SIG-M5 (cell line): ENCODE measurements at places on chromosomes 4 and X.

GRCh38 chrX:18825375-18825774 lies 117.9 kb downstream of the PPEF1 start:
- DNase-seq = no peak

DNA sequence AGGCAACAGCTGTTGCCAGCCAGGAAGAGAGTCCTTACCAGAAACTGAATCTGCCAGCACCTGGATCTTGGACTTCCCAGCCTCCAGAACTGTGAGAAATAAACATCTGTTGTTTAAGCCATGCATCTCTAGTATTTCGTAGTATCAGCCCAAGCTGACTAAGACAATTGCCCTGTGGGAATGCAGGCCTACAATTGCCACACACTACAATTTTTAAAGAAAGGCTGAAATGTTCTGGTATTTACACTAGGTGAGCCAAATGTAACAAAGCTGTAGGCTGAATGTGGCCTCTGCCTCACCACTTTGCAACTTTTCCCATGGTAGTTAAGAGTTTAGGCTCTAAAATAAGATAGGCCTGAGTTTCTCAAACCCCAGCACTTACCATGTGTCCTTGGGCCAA lies 59.1 kb downstream of the SPATA18 start:
- DNase-seq = no peak

GRCh38 chrX:72081605-72082320 lies 50.0 kb downstream of the RTL5 start:
- DNase-seq = no peak

- no peak for DNase-seq
Measured at GRCh38 chrX:140343226-140343868, 161.5 kb downstream of the SOX3 start.

DNA sequence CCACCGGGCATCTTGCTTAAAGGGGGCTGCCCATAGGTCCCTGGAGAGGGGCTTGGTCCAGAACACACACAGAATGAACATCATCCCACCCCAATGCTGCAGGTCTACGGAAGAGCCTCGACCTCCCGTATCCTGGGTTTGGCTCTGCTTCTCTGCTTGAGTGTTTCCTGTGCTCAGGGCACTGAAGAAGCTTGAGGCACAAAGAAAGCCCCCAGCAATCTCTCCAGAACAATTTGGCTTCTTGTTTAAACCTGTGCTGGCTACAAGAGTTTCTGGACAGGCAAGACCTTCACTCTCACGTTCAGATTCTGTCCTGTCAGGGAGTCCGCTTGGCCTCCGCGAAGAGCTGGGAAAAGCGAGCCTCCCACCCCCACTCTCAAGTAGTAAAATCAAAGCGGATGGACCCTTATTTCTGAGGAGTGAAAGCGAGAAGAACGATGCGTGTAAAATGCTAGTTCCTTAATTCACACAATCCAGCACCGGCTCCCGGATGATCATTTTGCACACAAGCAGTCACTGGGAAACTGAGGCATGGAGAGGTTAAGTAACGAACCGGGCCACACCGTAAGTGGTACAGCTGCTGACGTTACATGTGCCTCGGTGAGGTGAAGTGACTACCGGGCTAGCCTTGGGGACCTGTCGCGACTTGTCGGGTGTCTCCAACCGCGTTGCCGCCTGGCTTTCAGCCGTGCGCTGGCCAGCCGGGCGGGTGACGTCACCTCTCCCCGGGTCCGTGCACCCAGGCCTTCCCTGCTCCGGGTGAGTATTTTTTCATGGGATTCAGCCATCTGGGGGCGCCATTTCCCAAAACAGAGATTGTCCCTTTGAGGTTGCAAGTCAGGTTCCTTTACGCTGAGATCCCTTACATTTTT lies 3.1 kb upstream of the SFRP2 start:
- no peak for DNase-seq

DNA sequence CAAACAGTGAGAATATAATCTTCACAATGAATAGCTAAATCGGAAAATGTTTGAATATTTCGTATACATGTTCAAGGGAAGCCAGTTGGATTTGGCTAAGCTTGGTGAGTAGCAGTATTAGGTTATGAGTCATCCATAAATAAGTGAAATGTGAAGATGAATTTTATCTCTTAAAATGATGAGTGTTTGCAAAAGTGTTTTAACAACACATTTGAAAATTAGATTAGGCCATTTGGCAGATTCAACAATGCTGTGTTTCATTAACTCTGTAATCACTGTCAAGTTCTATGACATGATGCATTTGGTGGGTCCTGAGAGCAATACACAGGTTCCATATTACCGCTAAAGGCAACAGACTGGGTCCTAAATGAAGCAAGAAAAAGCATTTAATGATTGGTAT lies 301.9 kb upstream of the PRPS2 start:
- DNase-seq = no peak
